Type B pancreatic cell (in vitro differentiated cells): ENCODE measurements at places on chromosomes 2 and 18. TPM values are rescaled to one million over a fixed set of nuclear protein-coding genes. Genes with fewer than 3 reads are reported as not detected.

GRCh38 chr2:36549165-36549574 lies 48.8 kb downstream of the FEZ2 start:
- no peak for DNase-seq

Gene HMSD
- 1.6 and 4.5 TPM in 2 replicates for total RNA-seq

DNA sequence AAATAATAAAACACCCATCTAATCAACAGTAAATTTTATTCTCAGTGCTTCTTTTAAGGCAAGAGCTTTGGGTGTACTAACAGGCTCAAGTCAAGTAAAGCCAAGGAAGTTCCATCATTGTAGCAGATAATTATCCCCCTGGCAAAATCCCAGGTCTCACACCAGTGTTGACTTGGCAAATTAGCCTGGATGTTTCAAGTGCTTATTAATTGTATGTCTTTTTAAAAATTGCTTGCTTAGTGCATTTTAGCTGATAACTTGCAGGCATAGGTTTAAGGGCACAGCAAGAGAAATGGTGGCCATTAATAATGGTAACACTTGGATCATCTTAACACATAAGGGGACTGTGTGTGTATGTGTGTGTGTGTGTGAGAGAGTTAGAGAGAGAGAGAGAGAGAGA lies 42.0 kb upstream of the FMNL2 start:
- DNase-seq: no peak

GRCh38 chr2:5594249-5594695 lies 97.9 kb upstream of the SOX11 start:
- no peak for DNase-seq

GRCh38 chr2:213167271-213167930 lies 16.0 kb upstream of the IKZF2 start:
- no peak for DNase-seq

- no peak for DNase-seq
These were observed 498.6 kb downstream of the TXNL1 start for GRCh38 chr18:56139792-56140254.

Gene HSBP1L1
- total RNA-seq: 9.9 and 25.0 TPM in 2 replicates

DNA sequence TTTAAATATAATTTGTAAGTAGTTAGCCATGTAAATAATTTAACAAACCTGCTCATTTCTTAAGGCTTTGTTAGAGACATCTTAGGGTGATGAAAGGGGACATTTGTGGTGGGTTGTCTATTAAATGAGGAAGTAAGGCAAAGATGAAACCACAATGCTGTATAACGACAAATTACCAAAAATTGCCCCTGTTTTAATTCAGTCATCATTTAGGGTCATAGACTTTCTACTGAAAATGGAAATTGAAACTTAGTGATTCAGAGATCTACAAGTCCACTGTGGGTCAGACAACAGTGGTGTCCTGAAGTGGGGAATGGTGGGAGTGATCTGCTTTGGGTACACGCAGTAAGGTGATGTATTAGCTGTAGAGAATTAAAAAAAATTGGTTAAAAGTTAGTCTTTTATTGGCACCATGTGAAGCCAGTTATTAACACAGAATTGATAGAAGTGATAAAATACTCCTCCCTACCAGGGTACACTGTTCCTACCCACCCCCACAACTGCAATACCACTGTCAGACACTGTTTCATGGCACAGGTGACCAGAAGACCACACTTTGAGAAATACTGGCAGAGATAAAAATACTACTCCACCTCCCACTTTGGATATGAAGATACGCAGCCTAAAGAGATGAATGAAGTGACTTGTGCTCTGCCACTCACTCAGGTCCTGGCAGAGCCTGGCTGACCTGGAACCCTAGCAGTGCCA lies 13.4 kb downstream of the CERS6 start:
- no peak for DNase-seq

DNA sequence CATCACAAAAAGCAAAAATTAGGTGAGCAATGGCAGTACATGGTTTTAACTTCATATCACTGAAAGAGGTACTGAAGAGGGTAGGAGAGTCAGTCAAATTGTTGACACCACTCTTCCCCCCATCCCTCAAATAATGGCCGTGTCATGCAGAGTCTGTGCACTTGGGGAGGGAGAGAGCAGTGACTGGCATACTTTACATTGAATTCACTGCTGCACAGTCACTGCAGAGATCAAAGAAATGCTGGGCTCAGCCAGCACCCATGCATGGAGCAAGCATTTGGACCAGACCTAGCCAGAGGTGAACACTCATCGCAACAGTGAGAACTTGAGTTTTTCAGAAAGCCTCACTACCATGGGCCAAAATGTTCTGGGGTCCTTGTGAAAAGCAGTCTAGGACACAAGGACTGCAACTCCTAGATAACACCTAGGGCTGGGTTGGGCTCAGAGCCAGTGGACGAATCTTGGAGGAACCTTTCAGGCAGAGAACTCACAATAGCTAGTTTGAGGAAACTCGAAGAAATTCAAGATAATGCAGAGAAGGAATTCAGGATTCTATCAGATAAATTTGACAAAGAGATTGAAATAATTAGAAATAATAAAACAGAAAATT lies 112.9 kb downstream of the NR4A2 start:
- no peak for DNase-seq

DNA sequence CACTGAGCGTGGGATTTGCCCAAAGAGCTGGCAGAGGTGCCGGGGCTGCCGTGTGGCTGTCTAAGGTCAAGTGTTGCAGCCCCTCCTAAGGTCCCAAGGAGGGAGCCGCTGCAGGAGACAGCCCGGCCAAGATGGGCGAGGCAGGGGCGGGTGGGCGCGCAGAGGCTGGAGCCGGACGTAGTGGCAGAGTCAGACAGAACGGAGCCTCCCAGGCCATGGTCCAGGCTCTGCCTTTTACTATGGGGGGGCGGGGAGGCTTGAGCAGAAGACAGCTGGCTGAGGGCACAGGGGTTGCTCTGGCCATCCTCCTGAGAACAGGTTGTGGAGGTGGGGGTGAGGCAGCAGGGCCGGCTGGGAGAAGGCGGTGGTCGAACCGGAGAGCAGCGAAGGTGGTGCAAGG lies 27.5 kb upstream of the PRLH start:
- DNase-seq: no peak

Gene ATP5MC3
- total RNA-seq: 311 and 407 TPM in 2 replicates

GRCh38 chr2:100246163-100247145 lies 75.8 kb downstream of the LONRF2 start:
- no peak for DNase-seq

- no peak for DNase-seq
These were observed 208.5 kb upstream of the FN1 start for GRCh38 chr2:215644233-215644897.

Gene AFF3
- total RNA-seq: 8.3 and 29.2 TPM in 2 replicates

Gene STK39
- total RNA-seq: 22.0 and 26.2 TPM in 2 replicates

DNA sequence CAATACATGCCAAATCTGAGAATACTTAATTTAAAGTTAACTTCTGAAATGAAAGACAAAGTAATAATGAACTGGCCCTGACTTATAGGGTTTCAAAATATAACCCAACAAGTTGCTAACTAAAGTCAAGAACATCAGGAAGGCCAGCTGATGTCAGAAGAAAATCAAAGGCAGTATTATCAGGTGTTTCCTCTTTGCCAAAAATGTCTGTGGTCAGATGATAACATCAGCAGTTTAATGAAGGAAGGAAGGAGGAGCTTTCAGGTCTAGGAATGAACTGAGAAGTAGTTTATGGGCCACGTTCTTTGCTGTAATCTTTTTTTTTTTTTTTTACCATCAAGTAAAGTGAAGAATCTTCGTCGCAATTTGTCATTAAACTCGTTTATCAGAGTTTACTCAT lies 40.9 kb downstream of the CDH2 start:
- DNase-seq: no peak

- DNase-seq: peak; percentile 90
These were observed 1.9 kb downstream of the CHPF start for GRCh38 chr2:219541611-219542180.

DNA sequence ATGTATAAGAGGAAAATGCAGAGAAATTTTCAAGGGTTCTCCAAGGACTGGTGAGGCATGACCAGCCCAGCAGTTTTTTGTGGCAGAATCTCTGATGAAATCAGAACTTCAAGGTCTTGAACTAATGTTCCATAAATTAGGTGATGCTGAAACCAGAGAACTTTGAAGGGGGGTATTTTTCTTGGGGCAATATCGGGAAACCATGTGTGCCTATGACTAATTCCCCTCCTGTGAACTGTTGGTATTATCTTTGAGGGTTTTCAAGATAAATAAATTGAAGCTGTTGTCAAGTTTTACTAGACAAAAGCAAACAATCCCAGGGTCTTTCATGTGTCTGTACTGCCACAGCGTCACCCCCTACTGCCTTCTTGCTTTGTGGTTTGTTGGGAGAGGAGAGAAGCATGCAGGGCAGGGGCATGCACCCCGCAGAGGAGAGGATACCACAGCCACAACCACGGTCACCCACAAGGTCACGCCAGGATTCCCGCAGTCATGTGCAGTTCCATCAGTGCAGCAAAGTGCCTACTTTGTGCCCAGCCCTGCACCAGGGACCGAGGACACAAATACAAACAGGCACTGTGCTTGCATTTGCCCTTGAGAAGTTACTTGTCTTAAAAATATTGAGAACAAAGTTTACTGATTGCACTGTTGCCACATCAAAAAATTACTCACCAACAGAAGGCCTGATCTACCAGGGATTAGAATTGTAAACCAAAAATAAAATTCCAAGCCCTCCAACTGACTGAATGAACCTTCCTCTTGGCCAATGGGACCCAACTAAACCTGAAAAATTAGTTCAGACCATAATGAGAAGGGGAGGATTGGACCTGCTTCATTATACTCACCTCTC lies 413.3 kb upstream of the TRIB2 start:
- DNase-seq: no peak

DNA sequence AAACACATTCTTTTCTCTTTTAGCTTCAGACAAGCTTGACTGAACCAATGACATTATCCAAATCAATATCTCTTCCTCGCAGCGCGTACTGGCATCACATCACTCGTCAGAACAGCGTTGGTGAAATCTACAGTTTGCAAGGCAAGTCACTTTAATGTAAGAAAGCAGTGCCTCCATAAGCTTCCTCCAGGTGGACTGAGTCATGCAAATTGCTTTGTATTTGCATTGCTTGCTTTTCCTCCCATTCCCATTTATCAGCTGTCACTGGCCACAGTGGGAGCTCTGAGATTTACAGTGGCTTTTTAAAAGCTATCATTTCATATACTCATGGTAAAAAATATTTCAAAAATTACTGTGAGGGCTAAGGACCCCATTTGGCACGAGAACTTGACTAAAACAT lies 189.9 kb downstream of the CD226 start:
- DNase-seq: no peak

Gene IL36A
- not detected in 2 replicates for total RNA-seq
